Esophagus mucosa (tissue), 1 donor: ENCODE measurements at places on chromosomes 3 and 15. TPM values are rescaled to one million over a fixed set of nuclear protein-coding genes. Genes with fewer than 3 reads are reported as not detected.

The CHAC1 gene
- total RNA-seq, result 31.8 TPM

The CHRNB4 gene
- total RNA-seq, result 0.72 TPM

The NR2E3 gene
- 0.56 TPM for total RNA-seq

The SYNPR gene
- total RNA-seq, result not detected

The LOXL1 gene
- total RNA-seq, result 5.8 TPM

The THAP10 gene
- total RNA-seq, result 1.4 TPM

The DCLK3 gene
- 0.04 TPM for total RNA-seq

The IMPG2 gene
- 0.08 TPM for total RNA-seq

The HIGD2B gene
- total RNA-seq, result not detected

The C3orf20 gene
- total RNA-seq, result 0.24 TPM
